MM.1S (cell line): ENCODE measurements at places on chromosomes 2 and 18.

DNA sequence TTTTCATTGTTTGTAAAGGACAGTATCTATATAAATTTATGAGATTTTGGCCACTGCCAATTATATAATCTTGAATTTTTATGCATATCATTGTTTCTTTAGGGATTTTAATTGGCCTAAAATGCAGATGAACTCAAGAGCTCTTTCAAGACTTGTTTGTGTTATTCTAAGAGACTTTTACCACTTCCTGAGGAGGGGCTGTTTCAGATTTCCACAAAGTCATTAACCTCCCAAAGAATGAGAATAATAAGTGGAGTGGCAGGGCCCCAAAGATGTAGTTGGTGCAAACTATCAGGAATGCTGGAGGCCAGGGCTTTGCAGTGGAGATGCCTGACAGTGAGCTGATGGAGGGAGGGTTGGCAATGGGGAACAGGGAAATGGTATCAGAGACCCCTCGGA, 15.5 kb upstream of the ACVR1 start:
- no peak overlapping the region for H3K4me3 ChIP-seq
- no peaks in the 10 kb centered on the region for H3K36me3 ChIP-seq
- H3K4me1 ChIP-seq, result peaks cover 11% of the 10 kb centered on the region; the same call in 1 of the 2 replicates
- no peak overlapping the region for H3K27ac ChIP-seq

DNA sequence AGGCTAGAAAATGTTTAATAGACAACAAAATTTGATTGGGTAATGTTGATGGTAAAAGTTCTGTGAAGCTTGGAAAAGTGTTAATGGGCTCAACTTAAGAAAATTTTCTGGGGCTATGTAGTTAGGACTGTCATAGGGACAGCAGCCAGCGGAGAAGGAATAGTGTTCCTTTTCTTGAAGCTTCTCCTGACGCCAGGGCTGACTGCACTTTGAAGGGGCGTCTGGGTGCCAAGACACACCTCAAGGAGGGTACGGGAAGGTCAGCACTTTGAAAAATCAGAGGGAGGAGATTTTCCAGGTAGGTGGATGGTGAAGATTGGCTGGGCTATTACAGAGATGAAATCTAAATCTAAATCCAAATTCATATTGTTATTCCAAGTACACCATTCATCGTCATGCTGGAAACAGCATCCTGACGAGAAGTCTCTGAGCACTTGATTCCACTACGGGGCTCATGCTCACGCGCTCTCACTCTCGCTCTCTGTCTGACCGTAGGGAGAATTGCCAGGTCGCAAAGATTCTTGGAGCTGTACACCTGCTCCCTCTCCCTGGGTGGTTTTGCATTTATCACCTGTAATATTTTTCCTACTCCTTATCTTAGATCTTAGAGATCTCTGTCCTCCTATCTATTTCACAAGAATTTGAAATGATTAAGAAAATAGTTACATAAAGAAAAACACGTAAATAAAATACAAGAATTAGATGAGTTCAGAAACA, 91.0 kb downstream of the ITGB1BP1 start:
- 0 out of 2 replicates have a peak, but pooled peaks cover 3% of the 10 kb centered on the region for H3K36me3 ChIP-seq
- DNase-seq, result no peak
- H3K27ac ChIP-seq, result no peak overlapping the region
- no peaks in the 10 kb centered on the region for H3K27me3 ChIP-seq

GRCh38 chr2:190340369-190340768, 3.0 kb upstream of the INPP1 start:
- no peaks in the 10 kb centered on the region for H3K27me3 ChIP-seq
- H3K27ac ChIP-seq, result no peak overlapping the region
- no peak for DNase-seq
- no peaks in the 10 kb centered on the region for H3K36me3 ChIP-seq
- H3K4me1 ChIP-seq, result peaks cover 7% of the 10 kb centered on the region
- H3K4me3 ChIP-seq, result no peak overlapping the region

GRCh38 chr2:88838165-88838635, 146.7 kb downstream of the RPIA start:
- no peaks in the 10 kb centered on the region for H3K27me3 ChIP-seq
- no peak overlapping the region for H3K27ac ChIP-seq
- no peak for DNase-seq
- no peaks in the 10 kb centered on the region for H3K36me3 ChIP-seq
- H3K4me1 ChIP-seq, result no peaks in the 10 kb centered on the region

GRCh38 chr2:2269989-2270562, 61.0 kb downstream of the MYT1L start:
- H3K36me3 ChIP-seq, result no peaks in the 10 kb centered on the region

DNA sequence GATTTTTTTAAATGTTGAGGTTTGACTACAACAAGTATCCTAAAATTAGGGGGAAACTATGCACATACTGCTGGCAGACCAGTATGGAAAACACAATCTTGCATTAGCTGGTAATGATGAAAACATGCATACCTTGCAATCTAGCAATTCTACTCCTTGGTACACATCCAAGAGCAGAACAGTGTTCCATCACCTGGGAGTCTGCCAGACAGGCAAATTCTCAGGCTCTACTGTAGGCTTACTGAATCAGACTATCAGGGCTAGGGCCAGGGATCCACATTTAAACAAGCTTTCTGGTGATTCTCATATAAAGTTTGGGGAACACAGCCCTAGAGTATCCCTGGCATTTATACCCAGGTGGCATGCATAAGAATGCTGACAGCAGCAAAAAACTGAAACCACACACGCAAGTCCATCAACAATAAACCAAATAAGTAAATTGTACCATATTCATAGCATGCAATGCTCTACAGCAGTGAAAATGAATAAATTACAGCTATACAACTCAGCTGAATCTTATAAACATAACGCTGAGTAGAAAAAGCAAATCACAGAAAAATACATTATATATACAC, 13.6 kb downstream of the CDH2 start:
- H3K4me3 ChIP-seq, result no peak overlapping the region
- no peak overlapping the region for H3K27ac ChIP-seq

DNA sequence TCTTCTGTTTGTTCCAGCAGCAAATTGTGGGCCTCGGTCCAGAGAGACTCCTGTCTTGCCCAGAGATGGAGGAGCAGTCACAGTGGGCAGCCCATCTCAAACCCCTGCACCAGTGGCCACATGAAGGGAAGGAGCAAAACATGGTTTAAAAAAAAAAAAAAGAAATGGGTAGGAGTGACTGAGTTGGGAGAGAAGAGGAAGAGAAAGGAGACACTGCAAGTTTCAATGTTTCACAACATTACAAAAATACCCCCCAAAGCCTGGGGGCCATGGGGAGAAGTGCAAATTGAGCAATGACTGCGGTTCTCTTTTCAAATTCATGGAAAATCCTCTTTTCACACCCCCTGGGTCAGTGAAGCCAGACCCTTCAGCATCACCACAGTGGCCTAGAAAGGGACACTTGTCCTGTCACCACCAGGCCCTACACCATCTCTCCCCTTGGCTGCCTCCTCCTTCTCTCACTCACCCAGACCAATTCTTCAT, 117.1 kb downstream of the ZFP36L2 start:
- no peak overlapping the region for H3K27ac ChIP-seq
- no peaks in the 10 kb centered on the region for H3K4me1 ChIP-seq
- H3K36me3 ChIP-seq, result no peaks in the 10 kb centered on the region

DNA sequence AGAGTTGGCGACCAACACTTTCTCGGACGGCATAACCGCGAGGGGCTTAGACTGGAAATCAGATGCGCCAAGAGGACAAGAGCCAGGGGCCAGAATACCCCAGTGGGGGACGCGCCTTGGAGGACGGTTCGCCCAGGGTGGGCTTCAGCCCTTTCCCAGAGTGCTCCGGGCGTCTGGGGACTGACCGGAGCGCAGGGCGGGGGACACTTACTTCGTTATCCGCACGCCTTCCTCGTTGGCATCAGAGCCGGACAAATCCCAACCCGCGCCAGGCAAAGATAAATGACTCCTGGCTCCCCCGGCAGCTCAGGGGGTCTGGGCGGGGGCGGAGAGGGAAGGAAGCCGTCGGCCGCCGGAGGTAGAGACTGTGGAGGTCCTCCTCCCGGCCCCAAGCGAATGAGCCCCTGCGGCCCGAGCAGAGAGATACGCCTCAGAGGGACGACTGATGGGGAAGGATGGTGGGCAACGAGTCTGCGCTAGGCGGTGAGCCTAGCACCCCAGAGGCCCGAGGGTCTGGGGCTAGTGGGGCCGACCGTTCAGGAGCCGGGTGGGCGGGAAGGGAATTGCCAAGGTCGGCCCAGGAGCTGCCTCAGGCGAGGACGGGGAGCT, 4.7 kb upstream of the SATB2 start:
- H3K4me1 ChIP-seq, result peaks cover 7% of the 10 kb centered on the region; the same call in 1 of the 2 replicates
- no peak overlapping the region for H3K27ac ChIP-seq
- peaks cover 68% of the 10 kb centered on the region for H3K27me3 ChIP-seq

DNA sequence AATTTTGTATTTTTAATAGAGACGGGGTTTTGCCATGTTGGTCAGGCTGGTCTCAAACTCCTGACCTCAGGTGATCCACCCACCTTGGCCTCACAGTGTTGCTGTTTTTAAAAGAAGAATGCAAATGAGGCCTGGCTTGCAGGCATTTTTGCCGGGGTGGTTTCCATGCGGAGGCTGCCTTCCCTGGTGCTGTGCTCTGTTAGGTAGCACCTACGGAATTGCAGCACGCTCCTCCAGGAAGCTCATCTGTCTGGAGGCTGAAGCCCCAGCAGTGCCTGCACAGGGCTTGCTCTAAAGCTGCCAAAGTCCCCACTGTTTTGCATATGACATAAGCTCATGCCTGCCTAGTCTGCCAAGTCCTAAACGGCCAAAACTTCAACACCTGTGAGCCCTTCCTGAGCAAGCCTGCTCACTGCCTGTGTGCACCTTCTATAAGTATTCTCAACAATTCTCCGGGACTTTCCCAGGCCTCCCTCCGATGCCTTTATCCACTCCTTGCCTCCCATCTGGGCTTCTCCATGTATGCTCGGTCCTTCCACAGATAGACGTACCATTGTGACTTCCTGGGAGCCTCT, 551.3 kb upstream of the RAB6C start:
- no peaks in the 10 kb centered on the region for H3K4me1 ChIP-seq
- no peaks in the 10 kb centered on the region for H3K36me3 ChIP-seq
- no peaks in the 10 kb centered on the region for H3K27me3 ChIP-seq
- H3K27ac ChIP-seq, result no peak overlapping the region
- DNase-seq, result peak; percentile 17

DNA sequence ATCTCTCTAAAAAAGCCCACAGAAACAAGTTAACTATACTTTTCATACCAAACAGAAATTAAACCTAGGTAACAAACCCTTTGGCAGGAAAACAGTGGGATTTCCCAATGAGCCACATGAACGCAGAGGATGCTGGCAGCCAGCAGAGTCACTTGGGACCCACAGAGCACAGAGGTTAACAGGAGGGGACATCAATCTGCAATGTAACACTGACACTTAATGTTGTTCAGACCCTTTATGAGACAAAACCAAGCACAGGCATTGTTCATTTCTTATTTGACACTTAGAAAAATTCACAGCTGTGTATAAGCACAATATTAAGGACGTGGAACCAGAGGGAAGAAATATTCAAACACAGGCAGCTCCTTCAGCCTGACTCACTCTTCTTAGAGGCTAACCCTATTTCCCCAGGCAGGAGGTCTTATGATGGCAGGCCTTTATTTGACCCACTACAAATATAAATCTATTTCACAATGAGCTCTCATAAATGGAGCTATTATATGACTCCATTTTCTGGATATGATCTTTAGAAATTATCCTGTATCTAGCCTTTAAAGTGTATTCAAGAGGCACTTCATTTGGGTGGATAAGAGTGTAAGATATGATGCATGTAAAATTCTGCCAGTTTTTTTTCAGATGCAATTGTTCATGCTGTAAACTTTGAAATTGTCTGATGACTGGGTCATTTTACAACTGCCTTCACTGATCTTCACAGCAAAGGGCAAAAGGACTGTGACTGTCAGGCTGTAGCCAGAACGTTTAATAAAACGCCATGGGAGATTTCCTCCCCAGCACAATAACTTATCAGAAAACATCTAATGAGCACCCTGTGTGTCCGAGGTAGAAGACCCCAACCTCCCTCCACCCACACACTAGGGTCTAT, 132.8 kb upstream of the SATB2 start:
- H3K27ac ChIP-seq, result no peak overlapping the region
- no peaks in the 10 kb centered on the region for H3K4me1 ChIP-seq
- H3K36me3 ChIP-seq, result no peaks in the 10 kb centered on the region
- no peaks in the 10 kb centered on the region for H3K27me3 ChIP-seq
- no peak for DNase-seq

GRCh38 chr2:130987519-130988425, 105.5 kb downstream of the FAM168B start:
- DNase-seq, result no peak
- H3K4me3 ChIP-seq, result no peak overlapping the region
- H3K27ac ChIP-seq, result no peak overlapping the region

DNA sequence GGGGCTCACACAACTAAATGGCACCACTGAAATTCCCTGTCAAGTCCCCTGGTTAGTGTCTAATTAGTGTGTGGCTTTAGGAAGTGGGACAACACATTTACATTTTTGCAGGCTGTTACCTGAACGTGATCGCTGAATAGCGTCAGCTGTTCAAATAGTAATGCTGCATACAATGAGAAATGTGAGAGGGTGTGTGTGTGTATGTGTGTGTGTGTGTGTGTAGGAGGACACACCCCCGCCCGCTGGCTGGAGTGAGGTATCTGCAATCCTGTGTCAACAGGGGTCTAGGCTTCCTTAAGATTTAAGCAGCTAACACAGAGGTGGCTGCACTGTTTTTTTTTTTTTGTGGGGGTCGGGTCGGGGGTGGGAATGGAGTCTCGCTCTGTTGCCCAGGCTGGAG, 4.8 kb upstream of the LYPD6B start:
- H3K27ac ChIP-seq, result no peak overlapping the region
- H3K36me3 ChIP-seq, result no peaks in the 10 kb centered on the region
- H3K4me3 ChIP-seq, result no peak overlapping the region
- no peak for DNase-seq
- H3K4me1 ChIP-seq, result peaks cover 12% of the 10 kb centered on the region

- H3K27ac ChIP-seq, result no peak overlapping the region
- DNase-seq, result no peak
- H3K4me3 ChIP-seq, result no peak overlapping the region
- H3K27me3 ChIP-seq, result no peaks in the 10 kb centered on the region
- H3K4me1 ChIP-seq, result no peaks in the 10 kb centered on the region
Observed at GRCh38 chr18:55637204-55637603, 49.2 kb upstream of the TCF4 start.
